ENCODE measurements at places on chromosomes 3 and 15. TPM values are rescaled to one million over a fixed set of nuclear protein-coding genes. Genes with fewer than 3 reads are reported as not detected.

GRCh38 chr15:88234711-88235110, 21.8 kb downstream of the NTRK3 start:
- no peak for DNase-seq

DNA sequence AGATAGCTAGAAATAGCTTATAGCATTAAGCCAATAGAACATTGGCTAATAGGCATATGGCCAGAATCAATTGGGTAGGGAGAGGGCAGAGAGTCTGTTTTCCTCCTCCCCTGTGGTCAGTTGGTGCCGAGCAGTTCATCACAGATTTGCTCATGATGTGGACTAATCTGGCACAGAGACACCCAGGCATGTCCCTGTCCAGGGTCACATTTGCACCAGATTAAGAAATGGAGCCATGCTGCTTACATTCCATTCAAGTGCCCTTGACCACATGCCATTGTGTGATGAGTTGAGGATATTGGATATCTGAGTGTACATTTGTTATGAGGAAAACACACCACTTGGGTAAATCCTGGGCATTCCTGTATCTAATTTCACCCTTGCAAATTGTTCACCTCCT, 53.4 kb downstream of the USP13 start:
- DNase-seq, result no peak

DNA sequence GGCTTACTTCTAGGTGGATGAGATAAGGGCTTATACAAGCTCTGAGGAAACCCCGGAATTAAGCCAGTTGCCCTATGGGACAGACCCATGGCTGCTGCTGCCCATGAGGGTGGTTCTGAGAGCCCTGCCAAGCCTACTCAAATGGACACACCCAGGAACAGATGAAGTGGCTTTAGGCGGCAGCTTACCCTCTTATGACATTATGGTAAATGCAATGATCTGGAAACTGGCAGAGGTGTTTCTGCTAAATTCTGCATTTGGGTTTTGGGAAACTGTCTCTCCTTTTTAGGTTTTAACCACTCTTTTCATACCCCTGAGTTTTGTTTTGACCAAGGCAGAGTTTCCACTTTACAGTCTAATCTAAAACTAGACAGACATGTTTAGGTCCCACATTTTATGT, 9.0 kb upstream of the ZBED2 start:
- DNase-seq, result no peak

DNA sequence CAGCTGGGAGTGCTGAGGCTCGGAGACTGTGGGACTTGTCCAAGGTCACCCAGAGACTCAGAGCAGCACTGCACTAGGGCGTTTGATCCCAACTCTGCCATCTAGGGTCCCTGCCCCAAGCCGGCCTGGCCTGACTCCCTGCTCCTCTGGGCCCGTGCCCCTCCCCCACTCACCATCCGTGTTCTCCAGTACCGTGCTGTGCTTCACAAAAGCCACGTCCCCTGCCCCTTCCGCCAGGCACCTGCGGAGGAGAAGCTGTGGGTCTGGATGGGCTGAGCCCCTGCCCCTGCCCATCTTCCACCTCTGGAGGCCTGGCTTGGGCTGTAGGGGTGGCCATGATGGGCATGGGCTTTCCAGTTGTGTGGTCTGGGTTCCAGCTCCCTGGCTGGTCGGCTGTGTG, 8.4 kb downstream of the MELTF start:
- peak; percentile 46 for DNase-seq

DNA sequence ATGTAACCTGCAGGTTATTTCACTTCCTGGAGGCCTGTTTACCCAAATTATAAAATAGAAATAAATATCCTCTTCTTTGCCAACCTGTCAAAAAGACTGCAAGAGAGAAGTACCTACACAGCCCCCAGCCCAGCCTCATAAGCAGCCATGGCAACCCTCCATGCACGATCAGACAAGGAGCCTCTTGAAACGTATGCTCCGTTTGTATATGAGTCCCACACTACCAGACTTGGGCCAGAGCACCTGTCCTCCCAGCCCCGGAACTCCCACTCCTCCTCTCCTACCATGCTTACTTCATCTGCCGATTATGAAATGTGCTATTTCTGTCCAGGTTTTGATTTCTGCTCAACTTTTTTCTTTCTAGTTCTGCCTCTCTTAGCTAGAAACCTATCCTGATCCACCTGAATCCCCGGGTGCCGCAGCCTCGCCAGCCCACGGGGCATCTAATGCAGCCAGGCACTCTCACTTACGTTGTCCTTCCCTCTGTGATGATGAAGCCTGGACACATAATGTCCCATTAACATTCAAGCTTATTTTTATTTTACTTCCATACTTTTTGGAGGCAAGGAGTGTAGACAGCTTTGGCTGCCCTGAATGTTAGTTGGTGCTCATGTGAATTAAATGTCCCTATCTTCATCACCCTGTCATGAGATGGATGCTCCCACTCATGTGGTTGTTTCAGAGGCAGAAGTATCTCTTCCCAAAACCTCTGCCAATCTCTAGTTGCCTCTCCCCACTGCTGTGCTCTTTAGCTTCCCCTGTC, 73.8 kb downstream of the MB21D2 start:
- no peak for DNase-seq

Gene ZNF662
- total RNA-seq, result 18.6 TPM

- DNase-seq, result peak; percentile 20
Observed at GRCh38 chr15:70182858-70183695, 85.4 kb upstream of the TLE3 start.
